ENCODE measurements at places on chromosomes 4 and X.
A peak's percentile ranks its signal among the peaks of the same experiment; 100 is the strongest.

DNA sequence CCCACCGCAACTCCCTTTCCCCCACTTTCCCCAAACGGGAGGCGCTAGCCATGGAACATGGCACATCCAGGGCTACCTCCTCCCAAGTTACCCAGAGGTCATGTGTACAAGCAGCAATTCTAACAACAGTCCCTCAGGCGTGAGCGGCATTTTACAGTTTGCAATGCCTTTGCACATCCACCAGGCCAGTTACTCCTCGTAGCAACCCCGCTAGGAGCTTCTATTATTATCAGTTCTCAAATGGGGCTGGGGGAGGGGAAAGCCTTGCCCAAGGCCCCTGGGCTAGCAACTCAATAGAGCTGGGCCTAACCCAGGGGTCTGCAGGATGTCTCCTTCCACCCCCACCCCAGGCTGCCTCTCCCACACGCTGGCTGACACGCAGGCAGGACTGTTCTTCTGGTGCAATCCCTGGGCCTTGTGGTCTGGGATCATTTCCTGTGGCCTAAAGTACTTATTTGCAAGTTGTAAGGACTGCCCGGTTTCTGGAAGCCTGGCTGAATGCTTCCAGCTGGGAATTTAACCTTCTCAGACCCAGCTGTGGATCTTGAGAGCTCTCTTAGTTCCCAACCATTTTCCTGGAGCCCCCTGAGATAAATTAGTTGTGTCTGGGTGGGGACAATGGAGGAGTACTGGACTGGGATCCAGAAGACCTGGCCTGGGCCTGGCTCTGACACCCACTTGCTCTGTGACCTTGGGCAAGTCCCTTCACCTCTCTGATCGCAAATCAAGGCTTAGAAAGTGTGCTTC is 27.7 kb downstream of the PJA1 start:
- DNase-seq, result no peak

GRCh38 chr4:169245061-169245460 is 25.7 kb downstream of the SH3RF1 start:
- no peak for DNase-seq

DNA sequence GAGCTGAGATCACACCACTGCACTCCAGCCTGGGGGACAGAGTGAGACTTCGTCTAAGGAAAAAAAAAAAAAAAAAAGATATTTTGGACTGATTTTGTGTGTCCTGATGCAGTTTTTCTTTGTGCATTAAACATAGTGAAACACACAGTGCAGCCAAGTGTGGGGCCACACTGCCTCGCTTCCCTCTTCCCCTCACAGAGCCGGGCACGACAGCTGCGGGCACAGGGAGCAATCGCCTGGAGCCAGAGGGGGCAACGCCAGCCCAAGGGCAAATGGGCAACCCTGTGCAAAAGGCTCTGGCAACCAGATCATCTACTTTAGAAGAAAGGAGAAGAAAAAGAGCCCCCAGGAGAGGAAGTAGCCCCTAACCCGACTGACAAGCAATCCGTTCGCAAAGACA is 13.5 kb upstream of the CCNQ start:
- DNase-seq, result no peak

GRCh38 chr4:87530868-87531267 is 1.7 kb upstream of the SPARCL1 start:
- no peak for DNase-seq

GRCh38 chrX:118847676-118848075 is 24.1 kb downstream of the ZCCHC12 start:
- no peak for DNase-seq

DNA sequence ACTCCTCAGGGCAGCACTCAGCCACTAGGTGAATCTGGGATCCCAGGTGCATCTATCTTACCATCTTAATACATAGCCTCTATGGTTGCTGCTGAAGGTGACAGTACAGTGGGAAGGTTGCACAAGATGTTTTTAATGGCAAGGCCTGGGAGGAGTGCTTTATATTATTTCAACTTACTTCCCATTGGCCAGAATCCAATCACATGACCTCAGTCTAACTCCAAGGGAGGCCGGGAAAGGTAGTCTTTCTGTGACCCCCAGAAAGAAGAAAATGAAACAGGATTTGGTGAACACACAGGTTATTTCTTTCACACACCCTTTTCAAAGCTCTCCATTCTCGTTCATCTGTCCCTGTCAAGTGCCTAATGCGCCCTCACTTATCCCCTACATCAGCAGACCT is 189.1 kb upstream of the ATP6AP2 start:
- no peak for DNase-seq

- DNase-seq, result no peak
These were observed 18.6 kb downstream of the BLTP1 start for GRCh38 chr4:122170775-122171174.

- no peak for DNase-seq
These were observed 33.3 kb upstream of the GPC4 start for GRCh38 chrX:133448512-133449076.

- DNase-seq, result no peak
These were observed 17.9 kb upstream of the ADD1 start for GRCh38 chr4:2825740-2826139.

DNA sequence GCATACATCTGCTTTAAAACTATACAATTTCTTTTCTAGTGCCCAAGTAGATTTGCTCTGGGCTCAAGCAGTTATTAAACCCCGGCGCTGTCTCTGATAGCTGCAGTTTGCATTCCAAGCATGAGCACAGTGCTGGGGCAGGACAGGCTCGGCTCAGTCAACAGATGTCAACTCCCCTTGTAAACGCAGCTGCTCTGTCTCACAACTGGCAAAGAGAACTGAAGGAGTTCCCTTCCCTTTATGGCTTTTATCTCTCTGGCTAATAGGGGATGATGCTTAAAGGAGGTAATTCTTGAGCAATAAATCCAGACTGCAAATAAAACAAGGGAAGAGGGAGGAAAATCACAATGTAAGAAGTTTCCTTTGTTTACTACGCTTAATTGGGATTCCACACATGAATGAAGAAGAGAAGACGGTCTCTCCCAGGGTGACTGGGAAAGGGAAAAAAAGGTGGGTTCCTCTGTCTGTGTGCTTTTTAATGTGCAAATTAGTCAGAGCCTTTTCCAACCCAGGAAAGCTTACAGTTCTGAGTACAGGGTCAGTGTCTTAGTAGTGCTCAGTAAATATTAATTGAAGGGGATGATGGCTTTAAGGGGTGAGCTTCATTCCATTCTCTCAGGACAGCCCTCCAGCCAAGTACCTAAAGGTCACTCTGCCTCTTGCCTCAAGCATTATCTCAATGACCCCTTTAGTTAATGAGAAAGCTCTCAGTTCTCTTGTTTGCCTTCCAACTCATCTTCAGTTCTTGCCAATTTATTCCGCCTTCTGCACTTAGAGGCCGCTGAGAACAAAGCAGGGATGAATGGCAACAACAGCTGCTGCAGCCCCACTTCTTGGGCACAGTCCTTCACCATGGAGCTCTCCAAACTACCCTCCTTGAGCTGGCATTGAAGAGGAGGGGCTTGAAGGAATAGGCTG is 155.7 kb upstream of the JADE1 start:
- DNase-seq, result peak; percentile 44

DNA sequence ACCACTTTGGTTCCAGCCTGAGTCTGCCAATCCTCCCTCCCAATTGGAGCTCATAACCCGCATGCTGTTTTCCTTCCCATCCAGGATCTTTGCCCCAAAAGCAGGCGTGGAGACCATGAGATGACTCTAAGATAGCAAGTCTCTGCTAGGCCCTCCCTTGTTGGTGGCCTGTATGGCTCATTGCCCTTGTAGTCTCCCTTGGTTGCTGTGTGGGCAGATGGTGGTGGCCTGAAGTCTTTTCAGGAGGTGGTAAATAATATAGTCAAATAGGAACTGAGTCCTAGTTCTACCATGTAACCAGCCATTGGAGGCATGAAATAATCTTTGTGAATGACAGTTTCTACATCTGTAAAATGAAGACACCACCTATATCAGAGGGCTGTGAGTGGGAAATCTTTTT is 1.2 kb downstream of the ATP6AP1 start:
- no peak for DNase-seq

- no peak for DNase-seq
These were observed 23.4 kb downstream of the STAP1 start for GRCh38 chr4:67581913-67582312.

DNA sequence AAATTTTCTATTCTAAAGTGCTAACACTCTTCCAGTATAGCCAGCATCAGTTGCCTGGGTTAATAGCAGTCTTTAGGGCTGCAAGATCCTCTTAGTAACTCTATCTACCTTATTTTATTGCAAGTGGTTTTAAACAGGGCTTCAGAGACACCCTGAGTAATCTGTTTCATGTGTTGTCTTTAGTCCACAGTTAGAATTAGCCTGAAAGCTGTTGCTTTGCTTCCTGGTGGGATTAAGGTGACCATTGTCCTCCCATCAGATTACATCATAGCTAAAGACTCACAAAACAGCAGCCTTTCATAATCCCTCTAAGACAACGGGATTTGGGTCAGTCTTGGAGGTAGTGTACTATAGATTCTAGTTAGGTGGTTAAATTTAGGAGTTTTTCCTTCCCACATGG is 7.5 kb downstream of the UCHL1 start:
- DNase-seq, result no peak

- no peak for DNase-seq
These were observed 21.0 kb upstream of the DCTD start for GRCh38 chr4:182938205-182938645.

GRCh38 chrX:11867610-11868345 is 109.7 kb downstream of the MSL3 start:
- no peak for DNase-seq

DNA sequence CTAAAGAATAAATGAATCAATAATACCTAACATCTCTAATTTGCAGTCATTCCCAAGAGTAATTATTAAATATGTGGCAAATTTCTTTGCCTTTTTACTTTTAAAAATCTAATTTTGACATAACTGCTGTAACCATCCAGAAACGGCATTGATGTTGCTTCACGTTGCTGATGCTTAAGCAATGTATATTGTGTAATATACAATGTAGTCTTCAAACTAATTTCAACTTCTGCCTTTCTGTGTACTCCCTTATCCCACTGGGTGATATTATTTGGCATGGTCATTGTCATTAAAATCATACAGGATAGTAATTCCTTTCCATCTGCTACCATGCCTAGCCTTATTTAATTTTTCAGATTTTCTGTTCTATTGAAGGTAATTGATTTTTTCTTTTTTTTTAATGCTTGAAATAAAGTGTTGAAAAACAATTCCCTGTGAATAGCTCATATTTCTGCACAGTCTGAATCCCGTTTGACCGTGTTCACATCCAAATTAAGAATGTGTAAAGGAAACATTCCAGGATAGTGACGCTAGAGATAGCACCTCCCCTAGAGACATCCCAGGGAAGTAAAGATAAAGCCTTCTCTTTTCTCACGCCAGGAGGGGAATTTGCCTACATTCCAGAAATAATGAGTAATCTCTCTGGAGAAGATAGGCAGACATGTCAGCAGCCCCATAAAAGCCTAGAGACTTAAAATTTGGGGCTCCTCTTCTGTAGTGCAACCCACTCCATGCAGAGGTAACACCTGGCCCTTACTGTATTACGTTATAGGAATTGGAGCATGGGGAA is 8.6 kb downstream of the FAM200B start:
- DNase-seq, result no peak

- no peak for DNase-seq
These were observed 217.0 kb downstream of the GUCY2F start for GRCh38 chrX:109264878-109265277.

GRCh38 chr4:153560908-153561307 is 94.7 kb downstream of the TMEM131L start:
- DNase-seq, result no peak
